SK-MEL-5 (cell line): ENCODE measurements at places on chromosomes 5 and 9.

DNA sequence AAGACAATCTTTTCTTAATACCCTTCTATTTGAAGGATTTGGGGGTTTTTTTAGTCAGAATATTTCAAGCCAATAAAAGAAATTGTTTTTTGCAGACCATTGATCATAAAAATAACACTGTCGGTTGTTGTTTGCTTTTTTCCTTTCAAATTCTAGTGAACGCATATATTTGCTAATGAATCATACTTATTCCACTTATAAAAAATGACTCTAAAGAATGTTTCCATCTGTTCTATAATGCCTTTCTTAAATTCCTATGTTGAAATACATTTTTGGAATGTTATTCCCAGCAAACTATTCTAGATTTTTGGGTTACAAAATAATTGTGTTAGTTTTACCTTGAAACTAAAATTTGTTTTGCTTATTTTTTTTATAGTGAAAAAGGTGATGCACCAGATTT, 32.2 kb downstream of the CWC27 start:
- DNase-seq, result no peak

- no peak for DNase-seq
These were observed 127.8 kb upstream of the NR4A3 start for GRCh38 chr9:99693888-99694287.

- DNase-seq, result peak; percentile 40
These were observed 475 bp upstream of the GOLM1 start for GRCh38 chr9:86099701-86100364.

DNA sequence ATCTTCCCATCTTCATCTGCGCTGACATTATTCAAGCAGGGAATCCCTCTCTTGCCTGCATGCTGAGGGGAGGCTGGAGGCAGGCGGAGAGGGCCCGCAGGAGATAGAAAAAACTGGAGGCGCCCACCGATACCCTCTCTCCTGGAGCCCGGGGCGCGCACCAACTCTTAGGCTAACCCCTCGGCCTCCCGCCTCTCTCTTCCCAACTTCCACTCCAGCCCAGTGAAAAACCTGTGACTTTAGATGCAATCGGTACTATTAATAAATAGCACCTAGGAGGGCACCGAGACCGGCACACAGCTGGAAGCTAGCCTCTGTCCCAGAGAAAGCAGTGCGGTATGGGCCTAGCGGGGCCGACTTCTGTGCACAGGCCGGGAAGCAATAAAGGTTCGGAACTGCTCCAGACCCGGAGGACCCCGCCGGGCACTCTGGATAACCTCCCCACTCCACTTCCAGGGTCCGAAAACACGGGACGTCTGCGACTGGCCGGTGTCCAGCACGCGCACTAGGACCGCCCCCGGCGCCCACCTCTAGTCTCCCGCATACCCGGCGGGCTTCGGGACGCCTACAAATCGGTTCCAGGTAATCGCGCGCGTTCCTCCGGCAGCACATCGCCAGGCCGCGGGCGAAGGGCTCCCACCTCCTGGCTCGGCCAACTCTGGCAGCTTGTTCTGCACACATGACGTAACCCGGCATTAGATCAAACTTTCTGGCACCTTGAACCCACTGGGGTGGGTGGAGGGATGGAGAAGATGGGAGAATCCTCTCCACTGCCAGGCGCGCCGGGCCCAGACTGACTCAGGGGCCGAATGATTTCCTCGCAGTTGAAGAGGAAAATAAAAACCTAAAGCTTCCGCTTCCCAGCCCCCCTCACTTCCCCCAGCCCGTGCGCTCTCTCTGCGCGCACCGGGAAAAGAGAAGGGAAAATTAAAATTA, 1.4 kb downstream of the EFNA5 start:
- DNase-seq, result no peak

DNA sequence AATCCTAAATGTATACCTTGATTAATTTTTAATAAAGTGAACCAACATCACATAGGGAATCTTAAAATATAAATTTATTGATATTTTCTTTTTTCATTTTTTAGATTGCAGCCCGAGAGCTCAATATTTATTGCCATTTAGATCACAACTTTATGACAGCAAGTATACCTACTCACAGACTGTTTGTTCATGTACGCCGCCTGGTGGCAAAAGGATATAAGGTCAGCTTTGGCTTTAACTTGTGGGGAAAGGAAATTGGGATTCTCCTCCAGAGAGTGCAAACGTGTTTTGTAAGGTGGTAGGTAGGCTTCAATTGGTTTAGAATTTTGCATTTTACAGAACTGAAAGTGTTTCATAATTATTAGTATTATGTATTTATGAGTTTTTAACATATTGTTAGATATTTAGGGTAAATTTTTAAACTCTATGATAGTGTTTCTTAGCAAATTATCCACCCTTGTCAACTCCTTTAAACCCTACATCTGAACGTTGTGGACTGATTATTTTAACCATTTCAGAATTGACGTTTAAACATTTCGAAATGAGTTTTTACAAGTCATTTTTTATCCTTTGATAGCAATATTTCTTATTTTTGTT, 17.5 kb upstream of the DHFR start:
- DNase-seq, result peak; percentile 89

- DNase-seq, result no peak
These were observed 8.4 kb downstream of the PTCH1 start for GRCh38 chr9:95508242-95508967.

GRCh38 chr9:84436386-84437109, 96.0 kb upstream of the SLC28A3 start:
- no peak for DNase-seq

GRCh38 chr5:111830333-111830732, 73.3 kb upstream of the NREP start:
- DNase-seq, result no peak

DNA sequence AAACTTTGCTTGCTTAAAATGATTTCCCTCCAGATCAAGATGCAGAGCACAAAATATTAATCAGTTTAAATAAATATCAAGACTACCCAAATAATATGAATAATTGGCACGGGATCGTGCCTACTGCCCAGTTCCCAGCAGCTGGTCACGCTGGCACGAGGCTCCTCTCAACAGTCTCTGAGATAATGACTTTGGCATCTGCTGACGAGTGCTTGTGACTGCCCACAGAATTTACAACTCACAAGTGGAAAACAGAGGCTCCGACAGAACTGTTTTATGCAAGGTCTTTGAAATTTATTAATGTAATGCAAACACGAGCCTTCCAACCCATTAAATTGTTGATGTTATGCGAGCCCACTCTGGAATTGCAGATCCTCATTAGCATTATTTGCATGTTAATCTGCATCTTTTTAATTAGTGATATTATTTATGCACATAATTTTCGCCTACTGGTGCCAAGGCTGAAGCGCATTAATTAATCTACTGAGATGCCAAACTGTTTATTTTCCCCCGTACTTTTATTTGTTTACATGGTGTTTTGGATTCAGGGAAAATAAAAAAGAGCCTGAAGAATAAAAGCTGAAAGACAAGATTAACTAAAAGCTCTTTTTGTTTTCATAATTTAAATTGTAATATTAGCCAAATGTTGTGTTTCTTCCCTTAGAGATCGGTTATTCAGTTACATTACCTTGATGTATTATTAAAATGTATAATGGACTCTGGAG, 369.3 kb upstream of the IRX1 start:
- DNase-seq, result peak; percentile 18

- DNase-seq, result peak; percentile 98
These were observed 25.6 kb downstream of the KCNN2 start for GRCh38 chr5:114387433-114387832.

- no peak for DNase-seq
These were observed 500.7 kb downstream of the TLE4 start for GRCh38 chr9:80072451-80072850.

GRCh38 chr5:74257645-74258313, 382.7 kb downstream of the ENC1 start:
- no peak for DNase-seq

DNA sequence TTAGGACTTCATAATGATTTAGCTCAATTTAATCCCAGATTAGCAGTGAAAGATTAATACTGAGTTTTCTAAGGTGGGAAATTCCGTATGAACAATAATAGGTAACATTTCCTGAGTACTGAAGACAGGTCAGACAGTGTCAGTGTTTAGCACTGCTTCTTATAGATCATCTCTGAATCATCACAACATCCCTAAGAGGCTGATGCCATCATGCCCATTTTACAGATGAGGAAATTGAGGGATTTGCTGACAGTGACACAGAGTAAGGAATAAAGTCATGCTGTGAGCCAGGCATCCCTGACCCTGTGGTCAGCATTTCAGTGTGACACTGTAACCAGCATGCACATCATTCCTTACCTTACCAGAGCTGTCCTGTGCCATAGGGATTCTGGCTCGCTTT, 44.5 kb downstream of the DAPK1 start:
- DNase-seq, result no peak
